Ureter (tissue), 1 donor: ENCODE measurements at places on chromosomes 2 and 18. TPM values are rescaled to one million over a fixed set of nuclear protein-coding genes. Genes with fewer than 3 reads are reported as not detected.

DNA sequence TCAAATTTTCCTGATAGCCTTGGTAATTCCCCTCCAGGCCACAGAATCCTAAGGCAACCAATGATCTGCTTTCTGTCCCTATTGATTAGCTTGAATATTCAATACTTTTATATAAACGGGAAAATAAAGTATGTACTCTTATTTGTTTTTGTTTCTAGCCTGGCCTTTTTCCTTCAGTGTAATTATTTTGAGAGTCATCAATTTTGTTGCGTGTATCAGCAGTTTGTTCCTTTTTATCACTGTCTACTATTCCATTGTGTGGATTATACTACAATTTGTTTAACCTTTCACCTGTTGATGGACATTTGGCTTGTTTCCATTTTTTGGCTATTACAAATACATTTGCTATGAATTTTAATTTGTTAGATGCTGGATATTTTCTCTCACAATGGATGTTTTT lies 39.2 kb upstream of the LRRC30 start:
- DNase-seq: no peak

- no peak for DNase-seq
These were observed 40.1 kb downstream of the TMEM17 start for GRCh38 chr2:62465741-62466502.

DNA sequence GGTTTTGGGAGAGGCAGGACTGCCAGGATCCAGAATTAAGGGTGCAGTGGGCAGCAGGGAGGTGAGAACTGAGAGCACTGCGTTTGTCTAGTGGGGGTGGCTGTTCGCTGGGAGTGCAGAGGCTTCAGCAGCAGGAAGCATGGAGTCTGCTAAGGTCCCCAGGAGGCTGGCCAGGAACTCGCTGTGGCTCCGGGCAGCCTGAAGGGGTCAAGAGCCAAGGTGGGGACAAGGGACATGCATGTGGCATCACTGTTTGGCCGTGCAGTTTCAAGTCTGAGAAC lies 43.2 kb upstream of the SEMA4C start:
- no peak for DNase-seq

DNA sequence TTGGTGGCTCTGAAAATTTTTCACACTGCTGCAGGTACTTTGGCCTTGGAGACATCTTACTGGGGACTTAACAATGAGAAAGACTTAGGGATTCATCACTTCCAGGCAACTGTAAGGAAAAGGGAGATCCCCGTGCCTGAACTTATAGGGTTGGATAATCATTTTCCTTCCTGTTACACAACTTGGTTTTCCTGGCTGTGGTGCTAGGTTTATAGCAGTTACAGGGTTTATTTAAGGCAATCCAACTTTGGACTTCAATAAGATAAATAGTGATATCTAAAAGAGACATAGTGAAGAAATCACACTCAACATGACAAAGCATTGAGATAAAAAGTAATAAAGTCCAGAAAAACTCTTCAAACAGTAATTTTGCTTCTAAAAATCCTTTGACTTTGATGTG lies 70.2 kb upstream of the RAPH1 start:
- no peak for DNase-seq

GRCh38 chr2:237642038-237642734 lies 14.8 kb downstream of the LRRFIP1 start:
- no peak for DNase-seq

GRCh38 chr2:142280831-142281230 lies 150.0 kb upstream of the LRP1B start:
- no peak for DNase-seq

GRCh38 chr2:47833516-47833968 lies 50.6 kb downstream of the MSH6 start:
- DNase-seq: no peak

DNA sequence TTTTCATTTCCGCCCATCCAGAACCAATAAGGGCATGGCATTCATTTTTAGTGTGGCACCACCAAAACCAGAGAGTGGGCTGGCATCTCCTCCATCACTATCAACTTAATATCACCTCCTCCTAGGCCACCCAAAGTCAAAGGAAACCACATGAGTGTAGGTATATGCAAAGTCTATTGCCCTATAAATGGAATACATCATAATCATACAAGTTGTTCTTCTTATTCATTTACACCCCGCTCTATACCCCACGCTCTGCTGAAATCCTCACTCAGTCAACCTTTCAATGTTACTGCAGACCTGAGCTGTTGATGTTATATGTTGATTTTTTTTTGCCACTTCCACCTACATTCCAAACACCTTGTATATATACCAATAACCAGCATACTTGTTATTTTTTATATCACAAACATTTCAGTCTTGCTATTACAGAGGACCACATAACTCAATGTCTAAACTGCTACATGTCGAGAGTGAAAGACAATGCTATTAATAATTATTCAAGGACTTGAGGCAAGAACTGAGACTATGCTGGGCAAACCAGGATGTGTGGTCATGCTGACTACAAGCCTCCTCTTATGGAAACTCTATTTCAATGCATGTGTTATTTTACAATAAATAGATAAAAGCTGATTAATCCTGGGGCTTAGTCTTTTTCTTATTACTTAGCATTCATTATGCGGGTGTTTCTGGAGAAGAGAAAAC lies 466.5 kb upstream of the ID2 start:
- no peak for DNase-seq

GRCh38 chr2:152492911-152493310 lies 157.9 kb downstream of the FMNL2 start:
- DNase-seq: no peak

DNA sequence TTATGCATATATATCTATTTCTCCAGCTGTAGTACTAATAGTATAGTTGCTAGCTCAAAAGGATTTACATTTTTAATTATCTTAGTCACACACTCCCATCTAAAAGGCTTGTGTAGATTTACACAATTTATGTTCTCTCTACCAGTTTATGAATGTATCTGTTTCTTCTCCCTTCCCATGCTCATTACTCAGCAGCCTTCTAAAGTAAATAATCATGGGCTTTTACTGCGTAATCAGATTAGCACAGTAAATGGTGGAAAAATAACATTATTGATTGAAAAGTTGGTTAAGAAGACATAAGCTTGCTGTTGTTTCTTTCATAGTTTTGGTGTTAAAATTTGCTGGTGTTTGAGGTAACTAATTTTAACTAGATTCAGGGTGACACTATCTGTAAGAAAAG lies 81.8 kb downstream of the PTPN4 start:
- no peak for DNase-seq

DNA sequence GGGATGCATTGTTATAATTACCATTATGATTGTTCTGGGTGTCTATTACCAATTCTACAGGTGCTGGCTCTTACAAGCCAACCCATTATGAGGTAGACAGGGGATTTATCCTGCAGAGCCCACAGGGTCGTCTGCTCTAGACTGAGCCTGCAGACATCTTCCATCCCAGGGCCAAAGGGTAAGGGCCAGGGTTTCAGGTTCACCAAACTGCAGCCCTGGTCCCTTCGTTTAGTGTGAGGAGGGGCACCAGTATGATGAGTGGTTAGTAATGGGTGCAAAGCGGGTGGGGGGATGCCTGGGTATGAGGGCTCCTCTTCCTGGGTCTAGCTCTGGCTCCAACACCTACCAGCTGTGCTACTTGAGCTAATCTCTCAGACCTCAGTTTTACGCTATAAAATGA lies 1.2 kb upstream of the ARID5A start:
- DNase-seq: no peak

DNA sequence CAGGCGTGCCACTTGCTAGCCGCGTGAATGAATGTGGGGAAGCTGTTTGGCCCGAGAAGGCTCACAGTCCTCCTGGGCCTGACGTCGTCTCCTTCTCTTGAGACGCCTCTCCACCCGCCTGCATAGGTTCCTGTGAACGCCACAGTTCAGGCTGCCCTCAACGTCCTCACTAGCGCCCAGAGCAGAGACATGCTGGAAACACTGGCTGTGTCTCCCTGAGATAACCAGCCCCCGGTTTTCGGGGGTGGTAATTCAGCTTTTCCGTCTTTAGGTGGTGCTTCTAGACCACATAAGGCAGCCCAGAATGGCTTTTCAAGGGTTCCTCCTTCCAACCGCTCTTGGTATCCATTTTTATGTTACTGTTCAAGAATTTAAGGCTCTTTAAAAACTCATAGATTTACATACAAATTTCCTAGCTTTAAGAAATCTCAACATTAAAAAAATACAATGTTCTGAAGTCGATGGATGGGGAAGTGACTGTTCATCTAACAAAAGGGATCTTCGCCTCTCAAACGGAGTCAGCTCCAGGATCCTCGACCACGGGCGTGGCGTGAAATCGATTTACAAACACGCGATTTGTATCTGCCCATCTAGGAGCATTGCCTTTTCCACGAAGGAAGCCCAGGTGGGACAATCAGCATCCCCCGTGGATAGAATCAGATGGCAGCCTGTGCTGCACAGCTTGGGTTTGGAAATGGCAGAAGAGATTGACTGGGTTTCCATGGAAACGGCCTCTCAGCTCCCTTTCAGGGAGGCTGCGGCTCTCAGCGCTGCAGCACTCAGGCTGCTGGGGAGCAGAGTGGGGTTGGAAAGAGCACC lies 110.6 kb upstream of the PXDN start:
- DNase-seq: no peak

GRCh38 chr2:170335351-170335750 lies 157.4 kb downstream of the MYO3B start:
- DNase-seq: no peak

GRCh38 chr18:7562491-7562890 lies 4.6 kb upstream of the PTPRM start:
- no peak for DNase-seq

DNA sequence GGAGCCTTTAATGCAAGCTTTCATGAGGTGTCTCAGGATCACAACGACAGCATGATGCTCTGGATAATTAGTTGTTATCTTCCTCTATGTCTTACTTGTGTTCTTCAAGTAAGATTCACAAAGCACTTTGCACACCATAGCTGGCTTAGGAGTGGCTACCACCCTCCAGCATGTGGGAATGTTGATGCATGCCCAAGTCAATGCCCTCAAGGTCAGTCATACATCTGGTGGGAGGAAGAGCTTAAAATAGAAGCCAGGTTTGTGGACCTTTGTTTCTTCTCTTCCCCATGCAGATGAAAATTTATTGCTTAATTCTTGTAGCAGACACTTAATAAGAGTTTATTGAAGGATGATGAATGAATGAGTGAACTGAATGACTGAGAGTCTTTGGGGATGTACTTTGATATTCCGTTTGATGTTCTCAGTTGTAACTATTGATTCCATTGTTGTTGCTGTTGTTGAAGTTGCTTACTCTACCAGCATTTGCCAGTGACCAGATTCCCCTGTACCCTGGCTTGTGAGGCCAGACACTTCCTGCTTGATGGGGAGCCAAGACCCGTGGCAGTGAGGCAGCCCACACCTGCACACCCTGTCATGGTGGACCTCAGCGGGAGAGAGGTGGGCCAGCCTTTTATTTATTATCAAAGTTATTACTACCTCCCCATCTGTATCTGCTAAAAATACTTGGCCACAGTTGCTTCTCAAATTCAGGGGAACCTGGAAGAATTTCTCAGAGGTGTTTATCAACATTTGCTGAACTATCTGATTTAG lies 137.8 kb downstream of the LAMA3 start:
- no peak for DNase-seq

- no peak for DNase-seq
These were observed 11.2 kb downstream of the VIL1 start for GRCh38 chr2:218429911-218430692.

DNA sequence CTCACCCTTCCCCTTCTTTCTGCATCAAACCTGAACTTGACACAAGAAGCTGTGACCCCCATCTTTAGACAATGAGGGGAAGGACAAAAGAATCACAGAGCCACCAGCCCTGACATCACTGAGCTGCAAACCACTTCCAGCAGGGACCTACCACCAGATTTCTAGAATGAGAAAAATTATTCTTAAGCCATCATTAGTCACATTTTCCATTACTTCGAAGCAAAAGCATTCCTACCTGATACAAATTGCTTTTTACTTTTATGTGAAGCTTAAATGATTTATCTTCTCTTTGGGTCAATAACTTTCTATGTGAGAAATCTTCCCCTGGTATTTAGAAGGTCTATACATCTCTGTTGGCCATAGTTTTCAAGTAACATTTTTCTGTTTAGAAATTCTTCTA lies 134.8 kb downstream of the TCF4 start:
- DNase-seq: no peak

DNA sequence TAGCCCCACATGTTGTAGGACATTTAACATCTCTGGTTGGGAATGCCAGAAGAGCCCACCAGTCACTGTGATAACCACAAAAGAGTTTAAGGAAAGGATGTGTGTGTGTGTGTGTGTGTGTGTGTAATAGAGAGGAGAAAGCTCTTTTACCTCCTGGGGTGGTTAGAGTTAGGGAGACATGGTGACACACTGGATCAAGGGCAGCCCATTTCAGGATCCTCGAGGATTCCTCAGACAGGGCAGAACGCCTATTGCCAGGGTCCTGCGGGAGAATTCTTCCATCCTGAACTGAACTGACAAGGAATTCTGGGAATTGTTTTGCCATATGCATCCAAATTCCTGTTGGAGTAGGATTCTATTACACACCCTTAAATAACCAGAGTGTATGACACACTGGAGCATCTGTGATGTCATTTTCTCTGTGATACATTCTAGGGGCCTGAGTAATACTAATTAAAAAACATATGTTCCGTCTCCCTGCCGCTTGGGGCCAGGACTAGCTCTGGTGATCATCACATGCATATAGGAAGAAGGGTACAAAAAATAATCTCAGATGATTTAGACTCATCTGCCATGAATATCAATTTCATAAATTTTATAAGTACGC lies 156.4 kb upstream of the MMADHC start:
- DNase-seq: no peak

DNA sequence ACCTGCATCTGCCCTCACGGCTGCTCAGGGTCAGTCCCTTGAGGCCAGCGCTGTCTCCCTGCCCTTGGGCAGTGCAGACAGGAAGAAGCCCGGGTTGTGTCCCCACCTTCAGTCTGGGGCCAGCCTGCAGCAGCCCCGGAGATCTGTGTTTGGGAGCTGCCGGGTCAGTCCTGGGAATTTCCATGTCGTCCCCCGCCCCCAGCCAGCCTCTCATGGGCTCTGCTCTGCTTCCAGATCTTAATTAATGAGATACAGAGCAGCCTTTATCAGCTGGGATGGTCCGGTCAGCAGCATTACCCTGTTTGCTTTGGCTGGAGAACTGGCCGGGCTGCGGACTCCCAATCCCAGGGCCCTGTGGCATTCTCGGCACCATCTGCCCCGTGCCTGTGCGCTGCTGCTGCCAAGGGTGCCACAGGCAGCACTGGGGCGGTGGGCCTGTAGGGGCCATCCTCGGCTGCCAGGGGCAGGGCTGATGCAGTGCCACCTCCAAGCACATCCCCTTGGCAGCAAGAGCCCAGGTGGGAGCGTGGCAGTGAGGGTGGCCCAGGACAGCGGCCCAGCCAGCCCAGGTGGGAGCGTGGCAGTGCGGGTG lies 2.4 kb downstream of the BOK start:
- no peak for DNase-seq

- DNase-seq: no peak
These were observed 28.5 kb upstream of the DOCK10 start for GRCh38 chr2:225070811-225071210.

Gene TCF23
- total RNA-seq: 0.42 TPM

Gene CYS1
- total RNA-seq: 4.0 TPM

Gene RFTN2
- 7.0 TPM for total RNA-seq

Gene ATP8B1
- total RNA-seq: 171 TPM

Gene MTA3
- total RNA-seq: 72.8 TPM

Gene FNDC4
- total RNA-seq: 3.7 TPM

Gene PPIL3
- 30.8 TPM for total RNA-seq

Gene CPO
- not detected for total RNA-seq

Gene REG3G
- not detected for total RNA-seq

Gene ARHGAP25
- total RNA-seq: 14.7 TPM
